ENCODE measurements at places on chromosomes 4 and X.
A peak's percentile ranks its signal among the peaks of the same experiment; 100 is the strongest.

DNA sequence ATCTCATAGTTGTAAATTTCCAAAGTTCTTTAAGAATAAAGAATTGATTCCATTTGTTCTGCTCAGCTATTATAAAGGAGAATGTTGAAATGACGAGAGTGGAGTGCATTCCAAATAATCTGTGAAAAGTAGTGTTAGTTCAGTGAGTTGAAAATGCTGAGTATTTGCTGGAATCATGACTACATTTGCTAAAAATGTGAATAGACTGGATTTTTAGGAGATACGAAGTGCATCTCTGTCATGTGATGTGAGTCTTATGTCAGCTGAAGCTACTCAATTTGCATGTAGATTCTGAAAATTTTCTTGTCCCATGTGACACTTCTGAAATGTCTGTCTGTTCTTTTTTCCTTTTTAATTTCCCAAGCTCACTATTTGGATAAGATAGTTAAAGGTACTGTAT is 206.0 kb downstream of the DCTD start:
- DNase-seq, result no peak

DNA sequence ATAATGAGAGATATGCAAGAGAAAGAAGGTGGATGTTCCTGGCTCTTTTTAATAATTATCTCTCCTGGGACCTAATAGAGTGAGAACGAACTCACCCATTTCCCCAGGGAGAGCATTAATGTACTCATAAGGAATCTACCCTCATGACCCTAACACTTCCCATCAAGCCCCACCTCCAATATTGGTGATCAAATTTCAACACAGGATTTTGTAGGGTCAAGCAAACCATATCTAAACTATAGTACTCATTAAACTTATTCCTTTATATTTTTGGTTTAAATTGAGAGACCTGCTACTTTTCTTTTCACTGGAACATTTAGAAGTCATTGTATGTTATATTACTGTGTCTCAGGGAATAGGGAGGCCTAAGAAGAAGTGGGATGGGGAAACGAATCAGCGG is 2.6 kb downstream of the UGT2A3 start:
- DNase-seq, result no peak

- DNase-seq, result no peak
Measured at GRCh38 chr4:153153339-153153871, 50.8 kb upstream of the TRIM2 start.

GRCh38 chrX:23202326-23202725 is 132.3 kb upstream of the PTCHD1 start:
- no peak for DNase-seq

DNA sequence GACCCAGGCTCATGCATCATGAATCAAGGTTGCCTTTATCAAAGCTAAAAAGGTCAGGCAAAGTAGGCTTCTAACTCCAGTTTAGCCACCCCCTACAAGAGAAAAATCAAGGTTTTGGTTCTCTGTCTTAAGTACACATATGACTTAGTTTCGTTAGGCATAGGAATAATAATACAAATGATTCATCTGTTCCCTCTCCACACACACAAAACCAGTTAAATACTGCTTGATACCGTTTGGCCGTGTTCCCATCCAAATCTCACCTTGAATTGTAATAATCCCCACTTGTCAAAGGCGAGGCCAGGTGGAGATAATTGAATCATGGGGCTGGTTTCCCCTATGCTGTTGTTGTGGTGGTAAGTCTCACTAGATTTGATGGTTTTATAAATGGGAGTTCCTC is 226.2 kb downstream of the HS6ST2 start:
- no peak for DNase-seq

DNA sequence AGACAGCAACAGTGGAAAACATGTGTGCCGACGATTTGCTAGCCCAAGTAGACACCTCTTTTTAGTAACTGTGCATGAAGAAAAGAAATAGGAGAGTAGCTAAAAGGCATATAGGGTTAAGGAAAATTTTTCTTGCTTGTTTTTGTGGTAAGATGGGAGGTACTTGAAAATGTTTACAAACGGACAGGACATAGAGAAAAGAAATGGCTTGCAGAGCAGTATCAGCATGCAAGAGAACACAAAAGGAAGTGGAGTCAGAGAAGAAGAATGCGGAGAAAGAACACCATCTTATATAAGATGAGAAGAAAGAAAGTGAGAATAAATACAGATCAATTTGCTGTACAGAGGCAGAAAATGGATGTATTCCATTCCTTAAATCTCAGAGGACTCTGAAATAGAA is 263.7 kb upstream of the ETNPPL start:
- no peak for DNase-seq

DNA sequence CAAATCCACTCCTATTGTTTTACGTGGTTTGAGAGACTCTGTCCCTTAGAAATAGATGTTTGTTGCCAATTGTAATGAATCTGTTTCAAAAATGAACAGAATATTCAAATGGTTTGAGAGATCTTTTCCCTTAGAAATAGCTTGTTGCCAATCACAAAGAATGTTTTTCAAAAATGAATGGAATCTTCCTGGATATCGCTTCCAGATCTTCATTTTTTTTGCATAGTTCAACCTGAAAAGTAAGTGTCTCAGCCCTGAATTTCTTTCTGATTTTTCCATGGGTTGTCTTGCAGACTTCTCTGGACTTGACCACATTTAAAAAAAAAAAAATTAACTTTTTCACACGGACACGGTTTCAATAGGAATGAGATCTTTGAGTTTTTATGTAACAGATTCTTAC is 22.7 kb downstream of the SHOX start:
- DNase-seq, result no peak

GRCh38 chr4:99868126-99868596 is 26.1 kb downstream of the LAMTOR3 start:
- no peak for DNase-seq

- DNase-seq, result no peak
Measured at GRCh38 chr4:40722576-40723161, 27.1 kb upstream of the NSUN7 start.

DNA sequence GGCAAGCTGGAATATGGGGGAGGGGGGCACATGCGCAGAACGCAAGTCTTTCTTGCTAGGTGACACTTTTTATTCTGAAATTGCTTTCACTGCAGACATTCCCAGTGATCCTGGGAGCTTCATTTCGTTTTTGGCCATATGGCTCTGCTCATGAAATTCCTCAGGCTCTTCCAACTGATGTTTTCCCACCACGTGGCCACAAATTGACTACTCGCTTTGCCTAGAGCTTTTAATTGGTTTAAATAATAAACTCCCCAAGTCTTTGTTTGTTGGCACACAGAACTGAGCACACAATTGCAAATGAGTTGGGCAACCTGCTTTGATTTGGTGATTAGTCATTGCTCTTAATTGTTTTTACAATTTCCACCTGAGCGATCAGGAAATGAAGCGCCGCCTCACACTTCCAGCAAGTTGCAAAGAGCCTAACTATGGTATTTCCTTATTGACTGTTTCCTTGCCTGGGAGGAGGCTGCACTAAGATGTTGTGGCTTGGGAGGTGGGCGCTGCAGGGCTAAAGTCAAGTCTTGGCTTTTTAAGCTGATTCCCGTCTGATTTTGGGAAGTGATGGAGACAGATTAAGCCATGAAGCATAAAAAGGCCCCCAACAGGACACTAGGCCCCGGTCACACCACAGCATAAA is 282.5 kb downstream of the ZIC3 start:
- no peak for DNase-seq

DNA sequence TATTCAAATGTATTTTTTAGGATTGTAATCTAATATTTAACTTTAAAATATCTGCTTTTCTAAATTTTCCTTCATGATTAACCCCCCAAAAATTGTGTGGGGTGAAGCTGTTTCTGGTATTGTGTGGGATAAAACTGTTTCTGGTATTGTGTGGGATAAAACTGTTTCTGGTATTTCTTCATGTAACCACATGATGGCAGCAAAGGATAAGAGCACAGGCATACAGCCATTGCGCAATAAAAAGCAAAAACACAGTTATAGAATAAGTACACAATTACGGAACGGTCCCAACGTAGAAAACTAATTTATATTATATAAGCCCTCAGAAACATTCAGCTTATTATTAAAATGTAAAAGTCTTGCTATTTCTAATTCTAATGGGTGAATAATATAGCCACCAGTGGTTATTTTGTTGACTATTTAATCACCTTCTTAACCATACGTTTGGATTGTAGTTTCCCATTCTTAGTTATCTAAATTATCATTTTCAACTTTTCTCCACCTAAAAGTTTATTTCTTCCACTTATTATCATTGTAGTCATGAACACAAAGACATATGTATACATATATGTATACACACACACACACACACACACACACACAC is 333.9 kb upstream of the FSTL5 start:
- peak; percentile 0 for DNase-seq

DNA sequence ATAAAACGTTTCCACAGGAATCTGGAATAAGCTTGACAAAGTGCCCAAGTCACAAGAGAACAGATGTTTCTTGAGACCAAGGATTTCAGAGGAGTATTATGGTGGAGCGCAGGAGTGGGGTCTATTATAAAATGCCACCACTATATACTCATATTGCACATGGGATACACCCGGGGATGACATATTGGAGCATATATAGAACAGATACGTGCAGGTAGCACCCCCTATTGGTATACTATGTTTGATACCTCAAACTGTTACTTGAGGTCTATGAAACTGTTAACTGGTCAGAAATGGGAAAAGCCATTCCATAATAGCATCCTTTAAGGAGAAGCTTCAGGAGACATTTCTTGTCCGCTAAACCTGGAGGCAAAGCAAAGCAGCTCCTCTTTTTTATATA is 86.0 kb downstream of the PCYT1B start:
- no peak for DNase-seq

DNA sequence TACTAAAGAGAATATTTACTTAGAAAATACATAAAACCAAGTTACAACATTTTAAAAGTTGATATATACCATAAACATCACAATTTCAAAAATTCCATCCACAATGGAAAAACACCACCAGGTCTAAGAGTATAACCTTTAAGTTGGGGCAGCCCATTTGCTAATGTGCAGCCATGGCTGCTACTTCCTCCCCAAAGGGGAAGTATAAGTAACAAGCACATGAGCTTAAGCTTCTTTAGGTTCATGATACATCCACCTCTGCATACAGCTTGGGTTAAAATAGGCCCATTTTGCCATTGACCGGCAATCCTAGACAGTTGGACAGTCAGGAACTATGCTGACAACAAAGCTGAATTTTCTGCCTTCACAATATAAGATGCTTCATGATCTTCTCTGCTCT is 16.6 kb upstream of the GASK1B start:
- no peak for DNase-seq

GRCh38 chrX:77450996-77451395 is 3.8 kb downstream of the FGF16 start:
- no peak for DNase-seq

DNA sequence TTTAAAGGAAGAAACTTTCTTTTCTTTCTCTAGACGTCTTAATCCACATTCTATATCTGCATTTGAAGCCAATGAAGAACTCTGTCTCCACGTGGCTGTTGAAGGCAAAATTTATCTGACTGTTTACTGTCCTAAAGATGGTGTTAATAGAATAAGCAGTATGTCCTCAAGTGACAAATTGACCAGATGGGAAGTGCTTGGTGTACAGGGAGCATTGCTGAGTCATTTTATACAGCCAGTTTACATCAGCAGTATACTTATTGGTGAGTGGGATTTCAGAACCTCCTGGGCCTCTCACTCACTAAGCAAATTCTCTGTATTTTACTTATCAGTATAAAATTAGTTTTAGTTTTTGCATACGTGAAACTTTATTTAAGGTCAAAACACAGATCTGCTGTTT is 33.7 kb downstream of the ADAD1 start:
- no peak for DNase-seq

DNA sequence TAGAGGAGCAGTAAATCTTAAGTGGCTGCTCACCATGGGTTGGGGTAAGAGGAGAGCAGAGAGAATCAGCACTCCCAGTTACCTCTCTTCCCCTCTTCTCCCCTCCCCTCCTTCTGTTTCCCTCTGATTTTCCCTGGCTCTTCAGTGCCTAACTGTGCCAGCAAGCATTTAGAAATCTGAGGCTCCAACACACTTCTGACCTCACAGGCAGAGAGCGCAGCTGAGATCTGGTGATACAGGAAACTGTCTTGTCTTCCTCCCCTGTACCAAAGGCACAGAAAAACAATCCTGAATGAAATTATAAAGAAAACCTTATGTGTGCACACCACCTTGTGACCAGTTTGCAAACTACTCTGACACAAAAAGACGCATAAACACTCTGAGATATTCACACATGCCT is 82.4 kb upstream of the SMIM10 start:
- no peak for DNase-seq

GRCh38 chr4:10160281-10160856 is 43.8 kb upstream of the WDR1 start:
- DNase-seq, result no peak

DNA sequence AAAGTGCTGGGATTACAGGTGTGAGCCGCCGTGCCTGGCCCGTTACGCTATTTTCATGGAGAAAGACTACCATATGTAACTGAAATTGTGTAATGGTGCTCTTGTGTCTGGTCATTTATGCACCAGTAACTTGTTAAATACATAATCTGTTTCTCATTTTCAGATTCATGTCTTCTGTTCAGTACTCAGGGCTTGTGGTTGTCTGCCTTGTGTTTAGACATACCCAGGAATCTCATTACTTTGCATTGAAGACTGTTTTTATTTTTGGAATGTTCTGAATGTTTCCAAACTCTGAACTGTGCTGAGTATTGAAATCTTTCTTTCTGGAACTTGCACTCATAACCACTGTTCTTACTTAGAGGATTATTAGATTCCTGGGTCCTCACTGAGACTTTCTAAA is 52.8 kb downstream of the PDLIM5 start:
- DNase-seq, result no peak

GRCh38 chr4:113674251-113674650 is 87.3 kb downstream of the CAMK2D start:
- no peak for DNase-seq

DNA sequence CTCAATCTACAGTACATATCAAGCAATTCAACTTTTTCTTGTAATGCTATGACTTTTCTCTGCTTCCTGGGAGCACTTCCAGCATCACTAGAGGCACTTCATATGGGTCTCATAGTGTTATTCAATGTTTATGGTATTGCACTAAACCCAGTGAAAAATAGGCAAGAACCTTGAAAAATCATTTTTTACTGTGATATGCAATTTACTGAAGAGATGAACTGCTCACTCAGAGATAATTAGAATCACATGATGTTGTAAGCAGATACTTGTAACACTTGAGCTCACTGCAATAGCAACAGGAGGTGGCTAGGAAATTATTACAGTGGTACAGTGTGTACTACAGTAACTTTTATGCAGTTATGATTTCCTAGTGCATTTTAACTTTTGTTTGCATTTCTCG is 93.3 kb downstream of the RASGEF1B start:
- no peak for DNase-seq
